IPS DF 19.7 (cell line): ENCODE measurements at places on chromosomes 2 and 18.

- no peak for DNase-seq
Observed at GRCh38 chr2:236284208-236284607, 20.0 kb upstream of the ASB18 start.

DNA sequence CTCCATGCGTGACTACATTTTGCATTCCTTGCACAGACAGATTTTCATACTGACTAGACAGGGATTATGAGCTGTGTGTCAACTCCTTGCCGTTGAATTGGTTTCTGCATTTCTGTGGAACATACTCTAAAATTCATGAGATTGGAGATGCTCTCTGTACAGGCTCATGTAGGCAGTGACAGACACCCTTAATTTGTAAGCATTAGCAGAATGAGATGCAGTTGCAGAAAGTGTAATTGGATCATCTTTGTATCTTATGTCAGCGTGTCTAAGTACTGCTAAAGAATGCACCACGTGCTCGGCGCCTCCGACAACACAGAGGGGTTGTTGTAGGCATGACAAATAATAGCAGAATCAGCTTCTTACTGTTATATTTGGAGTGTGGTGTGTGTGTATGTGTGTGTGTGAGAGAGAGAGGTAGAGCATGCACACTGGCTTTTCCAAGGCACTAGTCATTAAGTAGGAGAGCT lies 212.4 kb downstream of the CMPK2 start:
- DNase-seq = no peak

DNA sequence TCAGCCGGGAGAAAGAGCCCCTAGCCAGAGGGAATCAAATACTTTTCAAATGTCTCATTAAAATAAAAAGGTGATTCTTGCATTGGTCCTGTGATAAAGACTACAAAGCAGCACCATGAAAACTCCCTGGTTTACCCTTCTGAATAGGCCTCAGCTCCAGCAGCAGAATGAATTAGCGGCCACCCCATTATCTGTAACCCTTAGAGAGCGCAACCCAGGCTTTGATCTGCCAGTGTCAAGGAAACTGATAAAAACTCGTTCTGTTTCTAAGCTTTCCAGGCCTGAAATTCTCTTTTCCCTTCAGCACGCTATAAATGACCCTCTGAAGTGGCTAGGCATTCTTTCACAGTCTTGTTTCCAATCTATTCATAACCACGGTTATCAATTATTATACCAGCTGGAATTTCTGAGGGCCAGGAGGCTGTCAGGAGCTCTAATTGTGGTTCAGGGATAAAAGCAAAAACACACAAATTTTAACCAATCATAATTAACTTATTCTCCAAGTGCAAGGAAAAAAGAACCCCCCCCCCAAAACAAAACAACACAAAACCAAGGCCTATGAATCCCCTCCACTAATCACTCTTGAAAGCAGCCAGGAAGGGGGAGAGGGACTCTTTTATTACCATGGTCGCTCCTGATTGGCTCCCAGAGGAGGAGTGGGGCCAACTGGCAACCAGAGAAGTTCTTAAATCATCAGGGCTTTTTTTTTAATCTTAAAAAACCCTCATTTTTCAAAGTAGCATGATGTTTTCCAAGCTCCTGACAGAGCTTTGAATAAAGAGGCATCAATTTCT lies 258.9 kb downstream of the CYRIA start:
- no peak for DNase-seq

GRCh38 chr2:45888167-45888566 lies 236.7 kb downstream of the PRKCE start:
- DNase-seq = no peak
